Glomerular endothelial cell (primary cell): ENCODE measurements at places on chromosomes 4 and X. TPM values are rescaled to one million over a fixed set of nuclear protein-coding genes. Genes with fewer than 3 reads are reported as not detected.

Gene GNRHR
- not detected in 2 replicates for total RNA-seq

Gene SH3RF1
- total RNA-seq: 13.2 and 21.2 TPM in 2 replicates

Gene FABP2
- not detected in 2 replicates for total RNA-seq

Gene HS3ST1
- 0.87 and 2.5 TPM in 2 replicates for total RNA-seq

Gene DOCK11
- 0.87 and 1.2 TPM in 2 replicates for total RNA-seq

Gene PARM1
- total RNA-seq: 0.06 and 0.24 TPM in 2 replicates

Gene CENPVL1
- not detected in 2 replicates for total RNA-seq

Gene XKRX
- total RNA-seq: 0.23 TPM in 1 of 2 replicates, not detected in the other
